Testis (tissue), 5 donors: ENCODE measurements at places on chromosomes 5 and 9.

GRCh38 chr5:119367502-119368237 is 11.9 kb downstream of the TNFAIP8 start:
- no peaks in the 10 kb centered on the region for H3K4me1 ChIP-seq
- no peak overlapping the region for H3K4me3 ChIP-seq
- DNase-seq = no peak
- H3K27me3 ChIP-seq = no peaks in the 10 kb centered on the region
- H3K27ac ChIP-seq = no peak overlapping the region
- no peaks in the 10 kb centered on the region for H3K36me3 ChIP-seq

DNA sequence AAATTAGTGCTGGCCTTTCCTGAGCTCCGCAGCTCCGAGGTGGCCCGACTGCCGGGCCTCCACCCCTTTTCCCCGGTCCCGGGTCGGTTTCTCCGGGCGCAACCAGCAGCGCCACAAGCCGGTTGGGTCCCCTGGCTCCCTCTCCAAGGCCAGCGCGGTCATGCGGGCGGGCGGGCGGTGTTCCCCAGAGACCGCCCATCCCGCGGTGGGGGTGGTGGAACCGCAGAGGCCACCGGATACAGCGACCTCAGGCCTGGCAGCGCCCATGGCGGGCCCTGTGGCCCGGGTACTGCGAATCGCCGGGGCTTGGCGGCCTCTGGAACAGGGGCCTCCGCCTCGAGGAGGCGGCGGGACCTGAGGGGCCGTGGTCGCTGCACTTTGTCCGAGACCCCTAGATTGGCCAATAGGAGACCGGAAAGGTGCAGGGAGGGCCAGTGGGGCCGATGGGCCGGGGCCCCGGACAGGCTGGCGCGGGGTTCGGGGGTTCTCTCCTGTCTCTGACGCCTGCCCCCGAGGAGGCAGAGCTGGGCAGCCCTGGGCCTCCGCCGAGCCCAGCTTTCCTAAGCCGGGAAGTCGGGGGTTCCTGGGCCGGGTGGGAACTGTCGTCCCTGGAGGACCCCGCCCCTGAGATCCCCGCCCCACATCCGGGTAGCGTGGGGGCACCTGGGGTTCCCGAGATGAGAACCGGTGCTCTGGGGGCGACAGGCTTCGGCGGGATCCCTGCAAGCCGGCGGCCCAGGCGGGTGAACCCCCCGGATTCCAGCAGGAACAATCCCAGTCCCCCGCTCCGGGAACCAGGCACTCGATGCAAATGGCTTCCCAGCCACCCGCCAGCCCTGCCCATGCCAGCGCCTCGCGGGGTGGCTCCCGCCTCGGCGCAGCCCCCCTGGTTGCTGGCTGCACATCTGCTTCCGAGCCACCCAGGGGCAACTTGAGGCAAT is 293.9 kb downstream of the ZSWIM6 start:
- H3K4me3 ChIP-seq = peak overlapping the region; percentile 69
- peaks cover 9% of the 10 kb centered on the region for H3K4me1 ChIP-seq
- H3K36me3 ChIP-seq = no peaks in the 10 kb centered on the region
- peak overlapping the region; percentile 87 for H3K27ac ChIP-seq
- DNase-seq = peak; percentile 88

- no peak overlapping the region for H3K4me3 ChIP-seq
- H3K27me3 ChIP-seq = no peaks in the 10 kb centered on the region
- no peak overlapping the region for H3K27ac ChIP-seq
- peaks cover 3% of the 10 kb centered on the region for H3K4me1 ChIP-seq
Observed at GRCh38 chr5:111311666-111312065, 87.5 kb downstream of the CAMK4 start.

DNA sequence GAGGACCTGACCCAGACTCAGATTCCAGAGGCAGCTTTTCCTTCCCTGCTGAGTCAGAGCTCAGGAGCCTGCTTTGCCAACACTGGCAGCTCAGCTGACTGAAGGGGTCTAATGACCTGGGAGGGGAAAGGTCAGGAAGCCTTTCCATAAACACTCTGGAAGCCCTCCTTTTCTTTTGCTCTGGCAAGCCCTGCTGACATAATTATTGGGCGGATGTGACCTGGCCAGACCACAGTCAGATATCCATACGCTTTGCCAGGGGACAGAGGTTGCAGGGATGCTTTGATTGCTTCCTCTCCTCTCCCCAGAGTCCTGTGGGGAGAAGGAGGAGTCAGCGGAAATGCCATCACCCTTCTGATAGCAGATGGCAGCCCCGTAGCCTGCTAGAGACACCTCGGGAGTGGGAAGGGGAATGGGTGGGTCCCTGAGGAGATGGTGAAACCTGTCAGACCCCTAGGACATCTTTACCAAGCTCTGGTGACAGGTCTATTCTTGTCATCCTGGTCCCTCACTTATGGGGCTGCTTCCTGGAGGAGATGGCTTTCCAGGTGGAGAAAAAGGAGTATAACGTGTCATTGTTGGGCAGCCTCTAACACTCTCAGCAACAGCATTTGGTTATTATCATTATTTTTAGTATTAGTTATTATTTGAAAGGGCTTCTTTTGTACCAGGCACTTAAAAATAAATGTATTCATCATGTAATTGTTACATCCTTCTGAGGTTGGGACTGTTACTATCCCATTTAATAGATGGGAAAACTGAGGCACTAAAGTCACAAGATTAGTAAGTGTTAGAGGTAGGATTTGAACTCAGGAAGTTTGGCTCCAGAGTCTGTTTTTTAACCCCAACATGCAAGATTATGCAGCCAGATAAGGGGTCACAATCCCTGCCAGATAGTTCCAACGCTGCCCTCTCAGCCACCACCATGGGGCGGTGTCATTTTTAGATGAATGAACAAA is 11.6 kb downstream of the COL27A1 start:
- H3K27ac ChIP-seq = no peak overlapping the region
- no peak for DNase-seq
- H3K36me3 ChIP-seq = no peaks in the 10 kb centered on the region
- H3K27me3 ChIP-seq = no peaks in the 10 kb centered on the region

- no peak overlapping the region for H3K4me3 ChIP-seq
- no peak overlapping the region for H3K27ac ChIP-seq
- DNase-seq = no peak
- H3K36me3 ChIP-seq = no peaks in the 10 kb centered on the region
- no peaks in the 10 kb centered on the region for H3K27me3 ChIP-seq
- peaks cover 2% of the 10 kb centered on the region for H3K4me1 ChIP-seq
Observed at GRCh38 chr5:174318578-174318977, 273.1 kb downstream of the NSG2 start.

- no peak overlapping the region for H3K27ac ChIP-seq
- H3K4me1 ChIP-seq = no peaks in the 10 kb centered on the region
- H3K4me3 ChIP-seq = no peak overlapping the region
- H3K27me3 ChIP-seq = no peaks in the 10 kb centered on the region
Observed at GRCh38 chr5:151298063-151298855, 5.3 kb downstream of the SLC36A3 start.

GRCh38 chr5:172102913-172103626 is 85.0 kb downstream of the STK10 start:
- H3K36me3 ChIP-seq = no peaks in the 10 kb centered on the region

DNA sequence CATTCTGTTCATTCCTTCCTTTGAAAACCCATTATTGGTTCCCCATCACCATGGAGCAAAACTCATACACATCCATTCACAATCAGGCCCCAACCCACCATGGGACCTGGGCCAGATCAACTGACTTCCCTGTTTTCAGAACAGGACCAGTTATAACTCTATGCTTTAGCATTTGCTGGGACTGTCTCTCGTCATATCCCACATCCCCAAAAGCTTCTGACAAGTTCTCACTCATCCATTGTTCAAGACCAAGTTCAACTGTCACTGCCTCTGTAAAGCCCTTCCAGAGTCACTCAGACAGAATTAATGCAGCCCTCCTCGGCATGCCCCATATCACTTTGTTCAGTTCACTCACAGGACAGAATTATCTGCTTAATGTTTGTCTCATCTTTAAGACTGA is 4.0 kb downstream of the FAM169A start:
- peaks cover 11% of the 10 kb centered on the region for H3K4me1 ChIP-seq
- H3K27me3 ChIP-seq = no peaks in the 10 kb centered on the region
- H3K4me3 ChIP-seq = no peak overlapping the region
- no peaks in the 10 kb centered on the region for H3K36me3 ChIP-seq

GRCh38 chr5:127612441-127613141 is 36.3 kb upstream of the CTXN3 start:
- no peak overlapping the region for H3K4me3 ChIP-seq
- H3K27ac ChIP-seq = no peak overlapping the region
- no peak for DNase-seq
- H3K36me3 ChIP-seq = no peaks in the 10 kb centered on the region
- H3K27me3 ChIP-seq = no peaks in the 10 kb centered on the region

- no peaks in the 10 kb centered on the region for H3K36me3 ChIP-seq
- no peaks in the 10 kb centered on the region for H3K4me1 ChIP-seq
- DNase-seq = no peak
- no peak overlapping the region for H3K27ac ChIP-seq
- no peaks in the 10 kb centered on the region for H3K27me3 ChIP-seq
Observed at GRCh38 chr5:54595721-54596120, 78.2 kb downstream of the SNX18 start.

GRCh38 chr5:155416765-155417164 is 403.2 kb downstream of the KIF4B start:
- no peaks in the 10 kb centered on the region for H3K36me3 ChIP-seq
- H3K4me1 ChIP-seq = no peaks in the 10 kb centered on the region
- no peak overlapping the region for H3K27ac ChIP-seq
